NCI-H345 (cell line): ENCODE measurements at places on chromosomes 1 and 21.

DNA sequence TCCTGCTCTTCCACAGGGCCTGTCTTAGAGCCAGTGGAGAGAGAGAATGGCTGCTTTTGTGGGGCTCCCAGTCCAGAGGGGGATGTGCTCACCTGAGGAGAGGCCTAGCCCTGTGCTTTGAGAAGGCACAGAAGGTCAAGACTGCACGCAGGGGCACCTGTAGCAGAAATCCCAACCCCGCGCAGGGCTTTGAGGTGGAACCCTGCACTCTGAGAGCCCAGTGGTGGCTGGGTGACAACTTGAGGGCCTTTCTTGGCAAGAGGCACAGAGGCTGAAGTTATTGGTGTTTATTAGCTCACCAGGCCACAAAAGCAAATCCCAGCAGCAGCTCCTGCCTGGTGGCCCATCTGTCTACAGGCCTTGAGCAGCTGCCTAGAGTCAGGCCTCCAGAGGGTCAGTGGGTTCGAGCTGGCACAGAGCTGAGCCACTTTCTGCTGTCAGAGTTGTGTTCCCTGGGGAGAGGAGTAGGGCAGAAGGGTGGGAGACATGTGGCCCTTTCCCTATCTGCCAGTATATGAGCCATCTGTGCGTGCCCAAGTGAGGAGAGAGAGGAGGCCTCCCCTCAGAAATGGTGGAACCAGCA is 31.4 kb downstream of the SZRD1 start:
- DNase-seq: no peak

- no peak for DNase-seq
Observed at GRCh38 chr1:170494369-170494768, 37.6 kb upstream of the GORAB start.

GRCh38 chr1:57620605-57621004 is 196.7 kb upstream of the DAB1 start:
- no peak for DNase-seq

DNA sequence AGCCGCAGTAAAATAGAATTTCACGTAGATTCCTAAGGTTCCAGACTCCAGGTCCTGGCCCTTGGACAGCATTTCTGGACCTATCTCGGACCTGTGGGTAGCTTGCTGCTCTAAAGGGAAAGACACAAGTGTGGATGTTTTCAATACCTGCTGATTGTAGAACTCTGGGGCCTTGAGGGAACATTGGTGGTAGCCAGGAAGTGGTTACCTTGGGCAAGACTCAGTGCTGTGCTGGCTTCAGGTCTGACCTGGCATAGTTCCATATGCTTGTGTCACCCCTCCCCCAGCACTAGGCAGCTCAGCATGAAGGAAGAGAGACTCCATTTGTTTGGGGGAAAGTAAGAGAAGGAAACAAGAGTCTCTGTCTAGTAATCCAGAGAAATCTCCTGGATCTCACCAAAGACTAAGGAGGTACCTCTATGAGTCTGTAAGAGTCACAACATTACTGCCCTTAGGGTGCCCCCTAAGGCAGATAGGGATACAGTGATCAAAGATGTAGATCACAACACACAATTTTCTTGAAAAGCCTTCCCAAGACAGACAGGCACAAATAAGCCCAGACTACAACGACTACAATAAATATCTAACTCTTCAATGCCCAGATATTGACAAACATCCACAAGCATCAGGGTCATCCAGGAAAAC is 398.8 kb downstream of the TGFB2 start:
- DNase-seq: no peak

- no peak for DNase-seq
Observed at GRCh38 chr21:44752671-44753235, 41.4 kb upstream of the TSPEAR start.

- DNase-seq: no peak
Observed at GRCh38 chr1:37699147-37699546, 6.8 kb downstream of the CDCA8 start.

GRCh38 chr1:160605205-160605604 is 25.9 kb upstream of the CD84 start:
- DNase-seq: no peak

- no peak for DNase-seq
Observed at GRCh38 chr1:169517558-169518186, 31.9 kb upstream of the SLC19A2 start.
